ENCODE measurements at places on chromosomes 4 and X. TPM values are rescaled to one million over a fixed set of nuclear protein-coding genes. Genes with fewer than 3 reads are reported as not detected.

TRAM1L1 gene
- total RNA-seq: 1.8 TPM

GRCh38 chrX:117680286-117680685 is 436.3 kb downstream of the KLHL13 start:
- H3K4me1 ChIP-seq: no peaks in the 10 kb centered on the region
- no peaks in the 10 kb centered on the region for H3K27me3 ChIP-seq
- H3K4me3 ChIP-seq: no peak overlapping the region
- H3K27ac ChIP-seq: no peak overlapping the region
- no peaks in the 10 kb centered on the region for H3K36me3 ChIP-seq

BEX1 gene
- total RNA-seq: 60.3 TPM

- H3K4me3 ChIP-seq: no peak overlapping the region
- H3K27ac ChIP-seq: no peak overlapping the region
- DNase-seq: no peak
- peaks cover 5% of the 10 kb centered on the region for H3K27me3 ChIP-seq
- no peaks in the 10 kb centered on the region for H3K36me3 ChIP-seq
Measured at GRCh38 chrX:51614353-51615012, 4.2 kb downstream of the CENPVL3 start.

GRCh38 chr4:5209862-5210261 is 158.6 kb downstream of the STK32B start:
- H3K4me1 ChIP-seq: no peaks in the 10 kb centered on the region
- no peak overlapping the region for H3K4me3 ChIP-seq
- no peak overlapping the region for H3K27ac ChIP-seq
- H3K36me3 ChIP-seq: no peaks in the 10 kb centered on the region
- DNase-seq: no peak

GLRB gene
- total RNA-seq: 1.0 TPM

DNA sequence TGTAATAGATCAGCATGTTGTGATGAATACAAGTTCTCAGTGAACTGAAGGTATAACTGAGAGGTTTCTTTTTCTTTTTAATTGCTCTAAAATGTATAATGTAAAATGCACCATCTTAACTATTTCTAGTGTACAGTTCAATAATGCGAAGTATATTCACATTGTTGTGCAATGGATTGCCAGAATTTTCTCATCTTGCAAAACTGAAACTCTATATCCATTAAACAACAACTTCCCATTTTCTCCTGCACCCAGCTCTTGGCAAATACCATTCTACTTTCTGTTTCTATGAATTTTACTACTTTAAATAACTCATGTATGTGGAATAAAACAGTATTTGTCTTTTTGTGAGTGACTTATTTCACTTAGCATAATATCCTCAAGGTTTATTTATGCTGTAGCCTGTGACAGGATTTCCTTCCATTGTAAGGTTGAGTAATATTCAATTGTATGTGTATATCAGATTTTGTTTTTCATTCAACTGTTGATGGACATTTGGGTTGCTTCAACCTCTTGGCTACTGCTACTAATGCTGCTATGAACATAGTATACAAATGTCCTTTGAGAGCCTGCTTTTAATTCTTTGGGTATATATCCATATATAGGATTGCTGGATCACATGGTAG is 53.5 kb upstream of the NPFFR2 start:
- no peak overlapping the region for H3K4me3 ChIP-seq
- H3K27me3 ChIP-seq: no peaks in the 10 kb centered on the region
- H3K4me1 ChIP-seq: no peaks in the 10 kb centered on the region
- no peak overlapping the region for H3K27ac ChIP-seq

DNA sequence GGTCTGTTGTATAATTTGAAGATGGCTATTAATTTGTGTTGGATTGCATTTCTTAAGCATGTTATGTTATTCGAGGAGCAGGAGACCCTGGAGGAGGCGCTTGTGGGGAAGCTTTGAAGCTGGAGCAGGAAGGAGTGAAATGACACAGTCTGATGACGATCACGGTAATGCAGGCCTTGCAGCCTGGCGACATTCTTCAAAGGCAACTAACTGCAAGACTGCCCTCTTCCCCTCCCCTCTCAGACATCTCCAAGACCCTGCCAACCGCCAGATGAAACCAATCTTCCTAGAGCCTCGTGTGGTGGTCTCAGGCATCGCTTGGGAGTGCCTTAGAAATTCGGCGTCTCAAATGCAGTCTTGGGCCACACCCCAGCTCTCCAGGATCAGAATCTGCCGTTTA is 16.1 kb downstream of the CLCN4 start:
- peak overlapping the region; percentile 89 for H3K27ac ChIP-seq
- peaks cover 46% of the 10 kb centered on the region for H3K4me1 ChIP-seq
- H3K36me3 ChIP-seq: peaks cover 9% of the 10 kb centered on the region
- no peak overlapping the region for H3K4me3 ChIP-seq

UGT2B11 gene
- not detected for total RNA-seq

GRCh38 chrX:5870238-5870637 is 358.4 kb downstream of the NLGN4X start:
- peaks cover 2% of the 10 kb centered on the region for H3K27me3 ChIP-seq
- no peak overlapping the region for H3K4me3 ChIP-seq
- no peaks in the 10 kb centered on the region for H3K36me3 ChIP-seq
- no peak for DNase-seq
- no peak overlapping the region for H3K27ac ChIP-seq
- no peaks in the 10 kb centered on the region for H3K4me1 ChIP-seq

ARX gene
- not detected for total RNA-seq

GRCh38 chrX:12955882-12956703 is 18.8 kb upstream of the TMSB4X start:
- peak overlapping the region; percentile 81 for H3K27ac ChIP-seq
- DNase-seq: no peak
- H3K4me1 ChIP-seq: peaks cover 24% of the 10 kb centered on the region
- no peaks in the 10 kb centered on the region for H3K36me3 ChIP-seq
- no peaks in the 10 kb centered on the region for H3K27me3 ChIP-seq

DNA sequence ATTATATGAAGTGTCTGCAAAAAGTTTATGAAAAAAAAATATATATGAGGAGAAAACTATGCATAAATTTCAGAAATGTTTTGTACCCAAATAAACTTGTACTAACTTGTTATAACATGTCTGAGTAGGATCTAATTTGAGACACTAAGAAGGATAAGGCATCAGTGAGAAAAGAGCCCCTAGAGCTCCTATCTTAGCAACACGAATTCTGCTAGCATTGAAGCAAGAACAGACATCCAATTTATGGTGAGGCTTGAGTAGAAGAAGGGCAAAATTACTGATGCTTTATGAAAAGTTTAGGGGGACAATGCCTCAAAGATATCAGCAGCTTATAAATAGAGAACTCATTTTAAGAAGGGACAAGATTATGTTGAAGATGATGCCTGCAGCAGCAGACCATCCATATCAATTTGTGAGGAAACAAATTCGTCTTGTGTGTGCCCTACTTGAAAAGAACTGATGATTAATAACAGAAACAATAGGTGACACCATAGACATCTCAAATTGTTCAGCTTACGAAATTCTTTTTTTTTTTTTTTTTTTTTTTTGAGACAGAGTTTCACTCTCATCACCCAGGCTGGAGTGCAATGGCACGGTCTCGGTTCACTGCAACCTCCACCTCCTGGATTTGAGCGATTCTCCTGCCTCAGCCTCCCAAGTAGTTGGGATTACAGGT is 35.7 kb upstream of the ADAM29 start:
- DNase-seq: no peak
- no peaks in the 10 kb centered on the region for H3K4me1 ChIP-seq
- H3K4me3 ChIP-seq: no peak overlapping the region
- no peaks in the 10 kb centered on the region for H3K36me3 ChIP-seq
- no peaks in the 10 kb centered on the region for H3K27me3 ChIP-seq

DNA sequence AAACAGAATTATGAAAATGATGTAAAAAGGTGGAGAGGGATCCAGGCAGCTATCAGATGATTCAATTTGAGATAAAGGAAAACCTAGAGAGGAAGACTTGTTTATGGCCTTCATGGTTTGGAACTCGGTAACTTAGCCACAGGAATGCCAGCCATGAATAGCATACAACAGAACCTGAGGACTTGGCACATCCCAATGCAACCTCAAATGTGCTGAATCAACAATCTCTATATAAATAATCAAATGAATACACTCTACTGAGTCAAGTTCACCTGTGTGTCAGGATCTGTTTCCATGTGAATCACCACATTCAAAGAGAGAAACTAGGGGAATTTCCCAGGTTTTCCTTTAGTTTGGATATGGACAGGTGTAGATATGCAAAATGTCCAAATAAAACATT is 86.9 kb downstream of the MBNL3 start:
- DNase-seq: no peak
- H3K4me1 ChIP-seq: no peaks in the 10 kb centered on the region
- no peak overlapping the region for H3K27ac ChIP-seq
- no peaks in the 10 kb centered on the region for H3K36me3 ChIP-seq
- H3K4me3 ChIP-seq: no peak overlapping the region

GRCh38 chr4:181528570-181529184 is 714.5 kb upstream of the TENM3 start:
- peak overlapping the region; percentile 25 for H3K27ac ChIP-seq
- peak; percentile 93 for DNase-seq

STATH gene
- total RNA-seq: not detected

- DNase-seq: no peak
- no peak overlapping the region for H3K4me3 ChIP-seq
- H3K27ac ChIP-seq: peak overlapping the region; percentile 27
Measured at GRCh38 chr4:113468165-113469022, 293.1 kb downstream of the CAMK2D start.

DNA sequence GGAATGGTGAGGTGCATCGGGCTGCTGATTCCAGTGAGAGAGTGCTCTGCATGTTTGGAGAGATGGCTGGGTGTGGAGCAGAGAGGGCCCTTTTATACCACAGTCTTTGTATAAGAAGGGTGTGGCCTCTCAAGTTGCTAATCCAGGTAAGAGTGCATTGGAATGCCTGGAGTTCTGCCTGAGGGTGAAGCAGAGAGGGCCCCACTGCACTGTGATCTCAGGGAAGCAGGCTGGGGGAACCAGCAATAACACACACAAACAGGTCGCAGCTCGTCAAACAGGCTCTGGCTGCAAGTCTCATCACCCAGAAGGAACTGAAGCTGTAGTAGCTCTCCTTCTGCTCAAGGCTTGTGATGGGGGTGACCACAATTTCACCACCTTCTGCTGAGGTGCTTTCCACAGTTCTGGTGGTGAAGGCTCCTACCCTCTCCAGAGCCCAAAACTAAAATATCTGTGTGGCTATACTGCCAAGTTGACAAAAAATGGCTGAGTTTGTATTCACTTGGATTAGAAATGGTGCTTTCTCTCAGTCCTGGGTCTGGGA is 687.4 kb upstream of the HS3ST1 start:
- H3K36me3 ChIP-seq: no peaks in the 10 kb centered on the region
- no peak overlapping the region for H3K4me3 ChIP-seq
- H3K27ac ChIP-seq: no peak overlapping the region
- DNase-seq: no peak
- no peaks in the 10 kb centered on the region for H3K4me1 ChIP-seq

- no peak overlapping the region for H3K4me3 ChIP-seq
- no peak for DNase-seq
- peaks cover 2% of the 10 kb centered on the region for H3K27me3 ChIP-seq
- H3K36me3 ChIP-seq: peaks cover 8% of the 10 kb centered on the region
Measured at GRCh38 chrX:19863212-19863856, 24.1 kb downstream of the SH3KBP1 start.

SNCA gene
- 49.7 TPM for total RNA-seq

DNA sequence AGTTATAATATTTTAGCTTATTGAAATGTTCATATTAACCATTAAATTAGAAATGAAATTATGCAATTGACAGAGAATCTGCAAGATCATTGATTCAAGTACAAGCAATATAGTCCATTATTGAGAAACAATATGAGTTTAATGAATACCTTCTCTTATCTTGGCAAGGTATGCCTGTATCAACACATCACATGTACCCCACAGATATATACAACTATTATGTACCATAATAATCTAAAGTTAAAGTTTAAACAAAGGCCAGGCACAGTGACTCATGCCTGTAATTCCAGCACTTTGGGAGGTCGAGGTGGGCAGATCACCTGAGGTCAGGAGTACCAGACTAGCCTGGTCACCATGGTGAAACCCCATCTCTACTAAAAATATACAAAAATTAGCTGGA is 514.7 kb downstream of the PCDH7 start:
- no peaks in the 10 kb centered on the region for H3K4me1 ChIP-seq
- H3K4me3 ChIP-seq: no peak overlapping the region
- peaks cover 1% of the 10 kb centered on the region for H3K27me3 ChIP-seq
- H3K36me3 ChIP-seq: no peaks in the 10 kb centered on the region
- DNase-seq: no peak
- H3K27ac ChIP-seq: no peak overlapping the region

GRCh38 chr4:42747971-42748370 is 91.1 kb upstream of the ATP8A1 start:
- no peak overlapping the region for H3K27ac ChIP-seq
- no peaks in the 10 kb centered on the region for H3K4me1 ChIP-seq
- no peak for DNase-seq
- no peak overlapping the region for H3K4me3 ChIP-seq
- no peaks in the 10 kb centered on the region for H3K36me3 ChIP-seq

ZNF630 gene
- 1.7 TPM for total RNA-seq

MAGEC3 gene
- total RNA-seq: 0.13 TPM

- H3K4me3 ChIP-seq: no peak overlapping the region
- peak; percentile 9 for DNase-seq
- H3K4me1 ChIP-seq: peaks cover 5% of the 10 kb centered on the region
- no peaks in the 10 kb centered on the region for H3K36me3 ChIP-seq
Measured at GRCh38 chrX:120790118-120790517, 85.5 kb downstream of the CT47B1 start.

GRCh38 chr4:141395919-141396318 is 175.2 kb downstream of the ZNF330 start:
- DNase-seq: no peak
- no peak overlapping the region for H3K27ac ChIP-seq
- H3K4me1 ChIP-seq: no peaks in the 10 kb centered on the region

- no peaks in the 10 kb centered on the region for H3K4me1 ChIP-seq
- no peak overlapping the region for H3K4me3 ChIP-seq
- no peak overlapping the region for H3K27ac ChIP-seq
Measured at GRCh38 chrX:79089896-79090584, 54.4 kb upstream of the GPR174 start.

- H3K36me3 ChIP-seq: no peaks in the 10 kb centered on the region
- H3K4me1 ChIP-seq: no peaks in the 10 kb centered on the region
- DNase-seq: no peak
- H3K27ac ChIP-seq: no peak overlapping the region
Measured at GRCh38 chr4:157185363-157185762, 35.2 kb upstream of the GRIA2 start.

- no peak for DNase-seq
- H3K36me3 ChIP-seq: peaks cover 55% of the 10 kb centered on the region
- H3K27ac ChIP-seq: peak overlapping the region; percentile 21
- H3K4me1 ChIP-seq: peaks cover 6% of the 10 kb centered on the region
Measured at GRCh38 chr4:3218824-3219760, 29.9 kb upstream of the MSANTD1 start.

XKRX gene
- total RNA-seq: 0.18 TPM

- H3K4me3 ChIP-seq: no peak overlapping the region
- DNase-seq: no peak
- H3K27me3 ChIP-seq: peaks cover 1% of the 10 kb centered on the region
- no peaks in the 10 kb centered on the region for H3K36me3 ChIP-seq
Measured at GRCh38 chrX:153004780-153005179, 10.9 kb upstream of the PNMA5 start.

ZFP42 gene
- total RNA-seq: 2.1 TPM

GRCh38 chrX:71637848-71638247 is 19.5 kb upstream of the CXCR3 start:
- H3K36me3 ChIP-seq: no peaks in the 10 kb centered on the region
- H3K27ac ChIP-seq: no peak overlapping the region
- H3K4me1 ChIP-seq: no peaks in the 10 kb centered on the region
- peaks cover 2% of the 10 kb centered on the region for H3K27me3 ChIP-seq

- H3K4me1 ChIP-seq: peaks cover 34% of the 10 kb centered on the region
- H3K36me3 ChIP-seq: peaks cover 8% of the 10 kb centered on the region
- H3K4me3 ChIP-seq: no peak overlapping the region
- H3K27me3 ChIP-seq: peaks cover 46% of the 10 kb centered on the region
- no peak overlapping the region for H3K27ac ChIP-seq
- no peak for DNase-seq
Measured at GRCh38 chr4:112518675-112519074, 2.7 kb upstream of the NEUROG2 start.
